Activated T-helper 2 cell treated with anti-CD3 and anti-CD28 coated beads, Interferon-gamma antibody, Interleukin-2, Interleukin-4, amounts not matched to agents 10 μg/mL and 5 μg/mL and 100 μg/mL, durations not matched to agents 14 hours and 24 hours and 36 hours (primary cell): ENCODE measurements at places on chromosomes 1 and 21. TPM values are rescaled to one million over a fixed set of nuclear protein-coding genes. Genes with fewer than 3 reads are reported as not detected.

GRCh38 chr1:154813300-154813816 lies 56.7 kb downstream of the KCNN3 start:
- H3K4me3 ChIP-seq: no peak overlapping the region
- DNase-seq: no peak
- H3K27me3 ChIP-seq: peaks cover 5% of the 10 kb centered on the region
- H3K27ac ChIP-seq: no peak overlapping the region

DNA sequence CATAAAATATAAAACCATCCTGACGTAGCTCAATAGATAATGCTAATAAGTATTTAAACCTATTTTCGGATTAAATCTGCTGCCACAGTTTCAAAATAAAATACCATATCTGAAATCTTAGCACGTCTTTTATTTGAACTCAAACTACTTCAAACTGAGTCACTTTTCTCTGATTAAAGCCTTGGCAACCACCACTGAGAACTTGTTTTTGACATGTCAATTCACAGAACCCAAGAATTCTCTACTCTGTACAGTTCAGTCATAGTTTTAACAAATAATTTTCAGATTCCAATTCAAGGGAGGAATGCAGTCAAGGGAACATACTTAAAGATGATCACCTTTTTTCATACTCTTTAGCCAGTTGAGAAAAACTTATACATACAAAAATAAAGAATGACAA lies 643.2 kb downstream of the KCNT2 start:
- no peak for DNase-seq
- no peaks in the 10 kb centered on the region for H3K27me3 ChIP-seq
- H3K4me1 ChIP-seq: no peaks in the 10 kb centered on the region
- H3K36me3 ChIP-seq: no peaks in the 10 kb centered on the region

DNA sequence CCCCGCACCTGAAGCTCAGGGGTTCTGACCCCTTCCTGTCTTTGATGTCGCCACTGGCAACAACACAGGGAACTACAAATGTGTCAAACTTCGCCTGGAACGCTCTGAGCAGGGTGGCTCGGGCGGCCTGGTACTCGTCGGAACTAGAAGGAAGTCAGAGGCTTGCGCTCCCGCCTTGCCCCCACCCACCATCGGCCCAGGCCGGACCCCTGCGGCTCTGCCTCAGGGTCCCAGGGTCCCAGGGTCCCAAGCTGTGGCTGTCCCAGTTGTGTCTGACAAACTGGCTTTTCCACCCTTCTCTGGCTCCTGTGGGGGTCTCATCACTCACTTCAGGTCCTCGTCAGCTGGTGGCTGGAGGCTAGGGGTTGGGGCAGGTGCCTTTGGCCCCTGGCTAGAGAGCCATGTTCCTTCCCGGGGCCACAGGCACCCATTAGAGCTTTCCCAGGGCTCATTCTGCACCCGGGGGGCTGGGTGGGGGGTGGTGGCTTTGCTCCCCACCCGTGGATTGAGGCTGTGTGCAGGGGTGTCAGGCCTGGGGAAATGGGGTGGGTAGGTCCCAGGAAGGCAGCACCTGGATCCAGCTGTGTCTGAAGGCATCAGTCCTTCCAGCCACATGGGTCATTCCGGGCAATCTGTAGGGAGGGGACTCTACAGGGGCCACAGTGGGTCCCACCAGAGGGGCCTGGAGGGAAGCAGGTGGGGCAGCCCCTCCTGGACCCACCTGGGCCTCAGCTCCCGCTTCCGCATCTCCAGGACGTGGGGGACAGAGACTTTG lies 8.0 kb upstream of the TMEM52 start:
- no peak overlapping the region for H3K27ac ChIP-seq
- H3K4me3 ChIP-seq: no peak overlapping the region
- no peaks in the 10 kb centered on the region for H3K36me3 ChIP-seq
- no peaks in the 10 kb centered on the region for H3K4me1 ChIP-seq

DNA sequence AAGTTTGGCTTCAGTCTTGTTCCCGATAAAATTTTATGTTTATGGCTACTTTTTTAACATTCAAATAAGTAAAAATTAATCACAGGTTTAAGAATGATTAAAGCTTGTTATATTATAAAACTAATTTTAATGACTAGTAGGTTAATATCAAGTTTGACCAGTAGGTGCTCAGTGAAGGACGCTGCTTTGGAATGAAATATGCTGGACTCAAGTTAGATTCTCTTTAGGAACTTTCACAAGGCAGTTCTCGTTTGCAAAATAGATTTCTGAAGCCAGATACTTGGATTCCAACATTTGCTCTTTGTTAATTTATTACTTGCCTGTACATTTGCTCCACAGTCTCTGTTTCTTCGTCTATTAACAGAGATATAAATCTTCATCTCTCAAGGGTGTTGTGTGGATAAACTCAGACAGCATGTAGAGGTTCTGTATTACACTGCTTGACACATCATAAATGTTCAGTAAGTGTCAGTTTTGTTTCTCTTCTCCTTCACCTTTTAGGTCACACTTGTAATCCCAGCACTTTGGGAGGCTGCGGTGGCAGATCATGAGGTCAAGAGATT lies 432.8 kb upstream of the CHRM3 start:
- DNase-seq: no peak
- H3K27me3 ChIP-seq: no peaks in the 10 kb centered on the region
- no peaks in the 10 kb centered on the region for H3K4me1 ChIP-seq
- no peak overlapping the region for H3K27ac ChIP-seq

DNA sequence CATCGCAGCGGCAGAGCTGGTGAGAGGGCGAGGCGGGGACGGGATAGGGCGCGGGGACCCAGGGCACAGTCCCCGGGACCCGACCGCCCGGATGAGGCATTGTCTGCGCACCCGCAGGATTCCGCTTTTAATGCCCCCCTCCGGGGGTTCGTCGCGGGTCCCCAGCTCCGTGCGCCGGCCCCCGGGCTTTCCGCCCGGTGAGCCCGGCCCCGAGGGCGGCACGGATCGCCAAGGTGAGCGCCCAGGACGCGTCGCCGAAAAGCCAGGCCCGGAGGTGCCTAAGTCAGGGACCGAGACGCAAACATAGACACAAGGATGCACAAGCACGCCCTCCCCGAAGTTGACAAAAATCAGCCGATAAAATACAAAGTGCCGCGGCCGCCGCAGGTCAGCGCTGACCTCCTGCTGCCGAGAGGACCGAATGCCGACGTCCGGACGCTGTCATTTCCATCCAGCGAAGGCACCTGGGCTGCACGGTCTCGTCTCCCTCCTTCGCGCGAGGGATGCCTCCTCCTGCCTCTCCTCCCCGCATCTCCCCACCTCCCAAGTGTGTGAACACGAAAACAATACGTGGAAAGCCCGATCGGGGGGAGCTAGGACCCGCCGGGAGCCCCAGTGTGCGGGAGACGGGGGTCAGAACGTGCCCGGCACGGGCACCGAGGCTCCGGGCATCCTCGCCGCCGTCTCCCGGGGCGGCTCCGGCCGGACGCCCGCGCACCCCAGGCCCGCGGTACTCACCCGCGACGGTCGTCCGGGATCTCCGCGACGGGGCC lies 101.1 kb upstream of the SOD1 start:
- H3K4me3 ChIP-seq: peak overlapping the region; percentile 69
- peaks cover 39% of the 10 kb centered on the region for H3K4me1 ChIP-seq
- no peak overlapping the region for H3K27ac ChIP-seq
- H3K36me3 ChIP-seq: peaks cover 8% of the 10 kb centered on the region

DNA sequence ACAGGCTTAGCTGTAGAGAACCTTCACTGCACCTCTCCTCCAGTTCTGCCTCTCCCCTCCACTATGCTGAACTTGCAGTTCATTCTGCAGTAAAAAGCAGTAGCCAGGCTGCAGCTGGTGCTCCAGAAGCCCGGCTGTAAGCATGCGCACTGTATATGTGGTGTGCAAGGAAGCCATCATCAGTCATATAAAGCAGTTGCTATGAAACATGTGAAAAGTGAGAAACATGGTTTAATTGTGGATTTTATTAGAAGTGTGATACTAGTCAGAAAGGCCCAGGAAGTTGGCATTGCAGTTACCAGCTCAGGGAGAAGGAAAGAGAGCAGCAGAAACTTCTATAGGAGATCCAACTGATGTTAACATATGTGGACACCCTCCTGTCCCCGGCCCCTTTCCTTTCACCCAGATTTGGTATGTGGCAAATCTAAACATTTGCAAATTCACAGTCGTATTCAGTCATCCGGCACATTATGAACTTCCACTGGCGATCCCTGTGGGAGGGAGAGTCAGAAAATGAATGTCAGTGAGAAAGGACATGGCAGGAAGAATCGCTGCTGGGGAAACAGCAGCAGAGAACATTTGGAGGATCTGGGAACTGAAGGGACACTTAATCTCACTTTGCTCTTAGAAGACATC lies 32.8 kb downstream of the DPT start:
- H3K4me1 ChIP-seq: no peaks in the 10 kb centered on the region
- no peak overlapping the region for H3K4me3 ChIP-seq
- H3K36me3 ChIP-seq: no peaks in the 10 kb centered on the region

DNA sequence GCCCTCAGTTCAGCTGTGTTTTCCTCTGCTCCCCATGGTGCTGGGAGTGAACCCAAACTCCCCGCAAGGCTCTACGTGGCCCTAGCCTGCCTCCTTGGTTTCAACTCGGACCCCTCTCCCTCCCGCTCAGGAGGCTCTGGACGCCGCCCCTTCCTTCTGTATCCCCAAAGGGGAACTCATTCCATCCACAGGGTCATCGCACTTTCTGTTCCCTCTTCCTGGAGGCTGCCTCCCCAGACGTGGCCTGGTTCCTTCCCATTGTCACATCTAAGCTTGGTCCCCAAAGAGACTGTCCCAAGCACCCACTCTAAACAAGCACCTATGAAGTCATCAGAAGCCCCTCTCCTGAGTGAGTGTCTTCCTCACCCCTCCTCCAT lies 10.9 kb downstream of the KCNAB2 start:
- no peak overlapping the region for H3K27ac ChIP-seq

DNA sequence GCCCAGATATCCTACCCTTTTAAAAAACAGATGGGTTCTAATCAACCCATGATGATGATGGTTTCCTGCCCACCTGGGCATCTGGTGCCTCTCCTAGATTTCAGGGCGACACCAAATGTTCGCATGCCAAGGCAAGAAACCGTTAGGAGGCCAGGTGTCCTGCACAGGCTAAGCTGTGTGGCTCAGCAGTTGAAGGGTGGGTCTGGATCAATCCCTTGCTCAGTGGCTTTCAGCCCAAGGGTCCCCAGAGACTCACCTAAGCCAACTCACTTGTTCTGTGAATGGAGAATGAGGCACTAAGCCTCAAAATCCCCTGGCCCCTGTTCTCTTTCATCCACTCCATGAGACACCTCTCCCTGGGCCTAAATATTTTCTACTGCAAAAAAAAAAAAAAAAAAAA lies 169.1 kb upstream of the EDN2 start:
- H3K36me3 ChIP-seq: peaks cover 59% of the 10 kb centered on the region
- DNase-seq: no peak
- H3K27ac ChIP-seq: peak overlapping the region; percentile 35
- H3K27me3 ChIP-seq: no peaks in the 10 kb centered on the region

- no peak for DNase-seq
- no peaks in the 10 kb centered on the region for H3K36me3 ChIP-seq
- peaks cover 53% of the 10 kb centered on the region for H3K27me3 ChIP-seq
- peaks cover 17% of the 10 kb centered on the region for H3K4me1 ChIP-seq
Observed at GRCh38 chr1:28112388-28113241, 24.2 kb upstream of the EYA3 start.

DNA sequence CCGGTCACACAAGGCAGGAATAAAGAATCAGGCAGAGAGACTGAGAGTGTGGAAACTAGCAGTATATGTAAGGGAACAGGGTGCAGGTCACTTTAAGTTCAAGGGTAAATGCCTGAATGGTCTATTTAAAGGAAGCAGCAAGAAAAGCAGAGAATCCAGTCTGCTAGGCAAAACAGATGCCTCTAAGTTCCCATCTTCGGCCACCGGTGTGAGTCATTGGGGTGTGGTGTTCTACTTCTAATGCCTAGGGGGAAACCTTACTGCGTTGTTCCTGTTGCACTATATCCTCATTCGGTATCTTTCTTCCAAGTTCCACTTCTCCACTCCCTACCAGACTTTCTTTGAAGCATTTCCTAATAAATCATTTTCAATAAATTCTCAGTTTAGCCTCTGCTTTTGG lies 259.9 kb downstream of the HHIPL2 start:
- no peak for DNase-seq
- H3K36me3 ChIP-seq: no peaks in the 10 kb centered on the region
- H3K27me3 ChIP-seq: no peaks in the 10 kb centered on the region
- no peaks in the 10 kb centered on the region for H3K4me1 ChIP-seq
- no peak overlapping the region for H3K27ac ChIP-seq
- H3K4me3 ChIP-seq: no peak overlapping the region

GATAD2B gene
- 70.0 and 70.2 TPM in 2 replicates for total RNA-seq
